Stimulated activated CD4-positive, alpha-beta T cell treated with anti-CD3 and anti-CD28 coated beads, Interleukin-12 subunit alpha, Interleukin-12 subunit beta, amount 100 ng/mL, for 4 hours (primary cell): ENCODE measurements at places on chromosomes 5 and 9.

- no peak for DNase-seq
Measured at GRCh38 chr9:2083479-2083878, 68.3 kb downstream of the SMARCA2 start.

GRCh38 chr5:528629-529511 lies 4.6 kb upstream of the SLC9A3 start:
- no peak for DNase-seq

DNA sequence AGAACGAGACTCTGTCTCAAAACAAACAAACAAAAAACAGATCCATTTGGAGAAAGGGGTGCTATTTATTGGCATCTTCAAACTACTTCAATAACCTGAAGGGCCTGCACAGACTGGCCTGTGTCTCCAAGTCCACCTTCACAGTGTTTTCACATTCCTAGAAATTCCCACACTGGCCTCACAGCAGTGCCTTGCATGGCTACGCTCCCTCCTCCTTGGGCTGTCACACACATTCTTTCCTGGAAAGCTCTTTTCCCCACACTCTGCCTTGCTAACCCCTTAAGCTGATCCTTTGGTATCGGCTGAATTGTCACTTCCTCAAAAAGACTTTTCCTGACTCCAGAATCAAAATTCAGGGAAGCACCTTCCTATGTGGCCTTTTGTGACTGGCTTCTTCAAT lies 19.8 kb downstream of the FAM151B start:
- no peak for DNase-seq

DNA sequence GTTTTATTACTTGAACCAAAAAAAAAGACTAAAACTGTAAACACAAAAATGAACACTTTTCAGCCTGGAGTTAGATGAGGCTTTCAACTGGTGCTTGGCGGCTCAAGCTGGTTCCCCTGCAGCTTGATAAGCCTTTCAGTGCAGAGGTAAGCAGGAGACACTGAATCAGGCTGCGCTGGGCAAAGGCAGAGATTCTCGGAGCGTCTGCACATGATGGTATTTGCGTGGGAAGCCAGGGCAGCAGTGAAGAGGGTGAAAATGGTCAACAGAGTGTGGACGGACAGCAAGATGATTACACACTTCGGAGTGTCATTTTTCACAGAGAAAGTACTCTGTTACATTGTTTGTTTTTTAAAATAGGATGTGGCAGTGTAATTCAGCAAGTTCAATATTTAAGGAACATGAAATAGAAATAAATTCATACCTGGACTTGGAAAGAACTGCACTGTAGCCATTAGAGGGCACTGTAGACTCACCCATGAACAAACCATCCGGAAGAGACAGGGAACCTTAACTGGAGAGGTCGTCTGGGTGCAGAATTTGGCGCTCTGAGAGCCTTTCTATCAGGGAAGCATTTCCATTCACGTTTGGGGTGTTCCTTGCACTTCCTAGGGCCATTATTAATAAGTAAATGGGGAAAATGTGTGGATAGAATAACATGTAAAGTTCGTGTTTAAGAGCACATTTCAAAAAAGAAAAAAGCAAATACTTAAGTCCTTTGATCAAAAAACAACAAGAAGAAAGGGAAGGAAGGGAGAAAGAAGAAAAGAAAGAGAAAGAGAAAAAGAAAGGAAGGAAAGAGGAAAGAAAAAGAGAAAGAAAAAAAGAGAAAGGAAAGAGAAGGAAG lies 69.8 kb downstream of the ICE1 start:
- no peak for DNase-seq

GRCh38 chr9:82763656-82764055 lies 299.3 kb downstream of the RASEF start:
- DNase-seq: no peak

DNA sequence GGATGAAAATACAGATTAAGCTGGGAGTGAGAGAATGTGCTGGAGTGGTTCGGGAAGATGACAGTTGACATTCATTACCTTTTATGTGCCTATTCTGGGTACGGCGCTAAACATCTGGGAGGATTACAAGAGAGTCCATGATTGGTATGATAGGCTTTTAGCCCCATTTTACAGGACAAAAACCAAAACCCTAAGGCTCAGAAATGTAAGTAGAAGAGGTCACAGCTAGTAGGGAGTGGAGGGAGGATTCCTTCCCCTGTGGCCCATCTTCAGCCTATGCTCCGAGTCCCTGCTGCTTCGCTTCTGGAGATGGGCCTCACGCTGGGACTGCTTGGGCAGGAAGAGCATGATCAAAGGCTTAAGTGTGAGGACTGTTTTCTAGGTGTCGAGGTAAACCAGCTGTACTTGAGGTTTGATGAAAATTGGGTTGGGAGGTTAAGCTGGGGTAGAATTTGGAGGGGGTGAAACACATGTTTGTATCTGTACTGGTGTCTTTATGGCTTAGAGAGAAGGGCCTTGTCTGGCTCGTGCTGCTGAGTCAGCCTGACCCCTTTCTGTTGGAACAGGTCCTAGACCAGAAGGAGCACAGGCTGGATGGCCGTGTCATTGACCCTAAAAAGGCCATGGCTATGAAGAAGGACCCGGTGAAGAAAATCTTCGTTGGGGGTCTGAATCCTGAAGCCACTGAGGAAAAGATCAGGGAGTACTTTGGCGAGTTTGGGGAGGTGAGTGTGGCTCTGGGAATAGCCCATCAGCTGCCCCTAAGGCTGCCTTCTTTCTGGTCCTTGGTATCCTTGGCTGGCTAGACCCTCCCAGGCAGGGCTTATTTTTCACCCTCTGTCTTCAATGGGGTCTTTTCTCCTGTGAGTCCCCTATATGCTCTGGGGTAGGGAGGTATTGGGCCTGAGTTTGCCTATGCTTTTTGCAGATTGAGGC lies 2.1 kb downstream of the HNRNPAB start:
- DNase-seq: no peak

DNA sequence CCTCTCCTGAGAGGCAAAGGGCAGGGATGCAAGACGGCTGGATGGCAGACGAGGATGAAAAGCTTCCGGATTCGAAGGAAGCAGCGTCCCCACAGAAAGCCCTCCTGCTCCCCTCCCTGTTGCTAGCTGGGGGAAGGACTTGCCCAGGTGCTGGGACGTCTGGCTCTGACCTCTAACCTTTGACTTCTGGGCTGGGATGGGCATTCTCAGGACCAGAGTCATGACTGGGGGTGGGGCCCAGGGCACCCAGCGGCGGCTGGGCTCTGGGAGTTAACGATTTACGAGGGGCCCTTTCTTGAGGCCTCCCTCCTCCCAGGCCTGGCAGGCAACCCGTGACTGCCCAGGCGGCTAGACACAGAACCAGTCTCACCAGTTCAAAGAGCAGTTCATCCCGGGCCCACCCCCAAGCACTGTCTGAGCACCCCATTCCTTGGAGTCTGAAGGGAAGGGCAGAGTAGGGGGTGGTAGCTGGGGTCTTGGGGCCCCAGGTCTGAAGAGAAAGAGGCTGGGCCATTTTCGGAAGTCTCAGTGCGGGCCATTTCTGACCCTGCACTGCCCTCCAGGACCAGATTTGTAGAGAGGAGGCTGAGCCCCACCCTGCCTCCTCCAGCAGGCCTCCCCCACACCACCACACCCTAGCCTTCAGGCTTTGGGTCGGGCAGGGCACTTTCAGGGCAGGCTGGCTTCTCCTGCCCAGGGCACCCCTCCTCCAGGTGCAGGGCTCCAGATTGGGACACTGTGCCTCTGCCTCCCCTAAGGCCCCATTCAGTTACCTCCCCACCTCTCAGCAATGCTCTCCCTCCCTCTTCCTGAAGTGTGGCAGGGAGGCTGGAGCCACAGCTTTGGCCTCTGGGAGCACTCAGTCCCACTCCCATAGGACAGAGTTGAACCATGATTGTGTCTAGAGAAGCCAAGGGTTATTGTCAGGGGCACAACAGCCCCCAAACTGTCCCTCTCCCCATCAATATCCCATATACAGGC lies 5.0 kb upstream of the CXXC5 start:
- DNase-seq: no peak

DNA sequence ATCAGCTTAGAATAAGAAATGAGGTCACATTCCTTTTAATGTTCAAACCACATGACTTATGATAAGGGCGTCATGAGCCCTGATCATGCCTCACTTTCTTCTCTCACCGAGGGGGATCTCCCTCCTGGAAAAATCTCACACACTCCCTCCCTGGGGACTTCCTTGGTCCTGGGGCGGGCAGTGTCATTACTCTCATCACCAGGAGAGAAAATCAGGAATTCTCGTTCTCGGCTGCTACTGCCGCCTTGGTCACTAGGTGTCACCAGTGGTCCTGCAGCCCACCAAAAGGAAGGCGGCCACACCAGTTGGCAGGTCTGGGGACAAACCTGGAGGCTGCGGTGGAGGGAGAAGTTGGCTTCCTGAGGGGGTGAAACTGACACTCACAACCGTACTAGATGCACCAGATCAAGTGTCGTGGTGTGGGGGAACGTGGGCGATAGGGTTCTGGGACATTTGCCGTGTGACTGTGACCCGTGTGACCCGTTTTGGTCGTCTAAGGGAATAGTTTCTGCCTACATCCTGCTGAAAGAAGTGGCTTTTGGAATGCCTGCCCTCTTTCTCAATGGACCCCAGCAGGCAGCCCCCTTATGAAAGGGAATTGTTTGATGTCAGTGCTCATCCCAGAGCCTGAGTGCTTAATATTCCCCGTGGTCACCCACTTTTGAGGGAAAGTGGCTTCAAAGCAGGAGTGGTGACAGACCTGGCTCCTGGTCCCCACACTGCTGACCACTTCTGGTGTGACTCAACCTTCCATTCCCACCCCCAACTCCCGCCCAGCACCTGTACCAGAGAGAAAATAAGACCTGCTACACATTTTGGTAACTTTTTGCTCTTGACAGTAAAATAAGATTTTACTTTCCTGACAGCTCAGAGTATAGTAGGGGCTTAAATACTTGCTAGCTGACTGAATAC lies 63.2 kb downstream of the ACER2 start:
- DNase-seq: peak; percentile 38

- DNase-seq: no peak
Measured at GRCh38 chr9:123072407-123072995, 39.0 kb downstream of the GPR21 start.

DNA sequence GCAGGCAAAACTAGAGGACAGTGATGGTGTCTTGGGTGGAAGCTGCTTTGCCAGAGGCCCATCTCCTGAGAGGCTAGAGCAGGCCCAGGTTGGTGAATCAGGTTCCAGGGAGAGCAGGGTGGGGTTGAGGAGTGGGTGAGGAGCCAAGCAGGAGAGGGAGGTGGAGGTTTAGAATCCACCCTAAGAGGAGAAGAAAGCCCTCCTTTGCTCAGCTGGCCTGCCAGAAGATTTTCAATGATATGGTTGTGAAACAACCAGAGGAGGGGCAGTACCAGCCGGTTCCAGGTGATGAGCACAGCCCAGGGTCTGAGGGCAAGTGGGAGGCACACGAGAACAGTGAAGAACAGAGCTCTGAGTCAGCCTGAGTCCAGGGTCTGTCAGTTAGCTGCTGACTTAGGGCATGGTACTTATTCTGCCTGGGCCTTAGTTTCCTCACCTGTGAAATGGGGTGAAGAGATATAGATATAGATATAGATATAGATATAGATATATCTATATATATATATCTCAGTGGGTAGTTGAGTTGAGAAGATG lies 17.8 kb downstream of the PPARGC1B start:
- DNase-seq: no peak

GRCh38 chr5:15914638-15915037 lies 265.0 kb downstream of the MARCHF11 start:
- DNase-seq: no peak
